ENCODE measurements at places on chromosomes 5 and 9. TPM values are rescaled to one million over a fixed set of nuclear protein-coding genes. Genes with fewer than 3 reads are reported as not detected.

CD74 gene
- total RNA-seq, result 28.2 TPM

PAEP gene
- not detected for total RNA-seq

PDLIM4 gene
- total RNA-seq, result 10.6 TPM

DMRT2 gene
- total RNA-seq, result not detected

NEUROG1 gene
- not detected for total RNA-seq

- peak; percentile 67 for DNase-seq
Measured at GRCh38 chr9:98807070-98807813, at the start of gene GALNT12. Gene GALNT12, plus strand, starts transcription at chr9:98807670. Its CDS starts 29 bp downstream, at chr9:98807699.

DNA sequence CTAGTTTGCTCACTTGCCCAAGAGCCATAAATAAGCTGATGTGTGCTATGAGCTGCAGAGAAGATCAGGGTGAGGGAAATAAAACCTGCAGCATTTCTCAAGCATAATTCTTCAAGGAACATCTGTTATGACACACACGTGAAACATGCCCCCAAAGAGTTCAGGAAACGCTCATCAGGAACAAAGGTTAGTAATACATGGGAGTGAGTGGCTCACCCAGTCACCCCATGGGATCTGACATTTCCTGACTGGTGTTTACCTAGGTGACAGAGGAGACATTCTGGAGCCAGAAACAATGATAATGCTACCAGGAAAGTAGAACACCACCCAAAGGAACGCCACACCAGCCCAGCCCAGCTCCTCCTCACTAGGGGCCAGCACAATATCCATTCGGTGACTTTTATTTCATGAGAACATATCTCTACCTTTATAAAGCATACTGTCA, 66.0 kb downstream of the FRMD3 start:
- DNase-seq, result no peak

GRCh38 chr5:95817430-95817829, 5.1 kb downstream of the GLRX start:
- DNase-seq, result no peak

GRCh38 chr5:52786949-52787599, 642 bp upstream of the ITGA1 start:
- peak; percentile 18 for DNase-seq

DNA sequence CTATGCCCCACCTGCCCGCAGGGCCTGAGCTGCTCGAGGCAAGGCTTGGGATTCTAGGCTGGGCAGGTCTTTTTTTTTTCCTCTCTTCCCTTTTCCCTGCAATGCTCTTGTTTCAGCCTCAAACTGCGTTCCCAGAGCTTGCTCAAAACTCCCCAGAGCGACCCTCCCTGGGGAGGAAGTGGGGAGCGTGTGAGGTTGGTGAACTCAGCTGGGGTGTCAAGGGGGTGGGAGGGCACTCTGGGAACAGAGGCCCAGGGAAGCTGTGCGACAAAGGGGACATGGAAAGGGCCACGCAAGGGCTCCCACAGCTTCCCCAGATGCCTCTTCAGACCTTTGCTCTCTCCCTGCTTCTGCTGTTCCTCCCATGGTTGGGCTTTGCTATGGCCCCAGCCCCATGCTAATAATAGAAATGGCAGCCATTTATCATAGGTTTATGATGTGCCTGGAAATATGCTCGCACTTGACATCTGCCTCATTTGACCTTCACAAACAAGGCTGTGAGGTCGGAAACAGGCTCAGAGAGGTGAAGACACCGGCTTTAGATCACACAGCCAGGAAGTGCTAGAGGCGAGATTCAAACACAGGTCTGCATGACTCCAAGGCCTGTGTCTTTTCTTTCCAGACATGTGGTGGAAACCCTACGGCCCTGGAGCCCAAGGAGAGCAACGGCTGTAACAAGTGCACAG, 40.9 kb upstream of the IL17B start:
- DNase-seq, result no peak

GRCh38 chr9:91067306-91067860, 265.8 kb downstream of the SYK start:
- no peak for DNase-seq

DNA sequence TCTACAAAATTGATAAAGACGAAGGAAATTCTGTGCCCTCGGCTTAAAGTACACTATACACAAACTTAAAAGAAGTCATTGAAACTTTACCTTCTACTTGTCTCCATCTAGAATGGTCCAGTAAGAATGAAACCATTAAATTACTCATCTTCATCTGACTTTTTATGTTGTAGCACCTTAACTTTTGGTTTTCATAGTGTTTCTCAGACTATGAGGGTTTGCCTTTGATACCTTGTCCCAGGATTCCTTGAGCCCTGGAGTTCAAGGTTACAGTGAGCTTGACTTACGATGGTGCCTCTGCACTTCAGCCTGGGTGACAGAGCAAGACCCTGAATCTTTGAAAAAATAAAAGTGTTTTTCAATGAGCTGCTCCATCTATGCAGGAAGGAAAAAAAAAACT, 132.2 kb downstream of the CDC42SE2 start:
- DNase-seq, result no peak

- no peak for DNase-seq
Measured at GRCh38 chr9:129483415-129484351, 137.2 kb downstream of the C9orf50 start.
